ENCODE measurements at places on chromosomes 7 and 10.

DNA sequence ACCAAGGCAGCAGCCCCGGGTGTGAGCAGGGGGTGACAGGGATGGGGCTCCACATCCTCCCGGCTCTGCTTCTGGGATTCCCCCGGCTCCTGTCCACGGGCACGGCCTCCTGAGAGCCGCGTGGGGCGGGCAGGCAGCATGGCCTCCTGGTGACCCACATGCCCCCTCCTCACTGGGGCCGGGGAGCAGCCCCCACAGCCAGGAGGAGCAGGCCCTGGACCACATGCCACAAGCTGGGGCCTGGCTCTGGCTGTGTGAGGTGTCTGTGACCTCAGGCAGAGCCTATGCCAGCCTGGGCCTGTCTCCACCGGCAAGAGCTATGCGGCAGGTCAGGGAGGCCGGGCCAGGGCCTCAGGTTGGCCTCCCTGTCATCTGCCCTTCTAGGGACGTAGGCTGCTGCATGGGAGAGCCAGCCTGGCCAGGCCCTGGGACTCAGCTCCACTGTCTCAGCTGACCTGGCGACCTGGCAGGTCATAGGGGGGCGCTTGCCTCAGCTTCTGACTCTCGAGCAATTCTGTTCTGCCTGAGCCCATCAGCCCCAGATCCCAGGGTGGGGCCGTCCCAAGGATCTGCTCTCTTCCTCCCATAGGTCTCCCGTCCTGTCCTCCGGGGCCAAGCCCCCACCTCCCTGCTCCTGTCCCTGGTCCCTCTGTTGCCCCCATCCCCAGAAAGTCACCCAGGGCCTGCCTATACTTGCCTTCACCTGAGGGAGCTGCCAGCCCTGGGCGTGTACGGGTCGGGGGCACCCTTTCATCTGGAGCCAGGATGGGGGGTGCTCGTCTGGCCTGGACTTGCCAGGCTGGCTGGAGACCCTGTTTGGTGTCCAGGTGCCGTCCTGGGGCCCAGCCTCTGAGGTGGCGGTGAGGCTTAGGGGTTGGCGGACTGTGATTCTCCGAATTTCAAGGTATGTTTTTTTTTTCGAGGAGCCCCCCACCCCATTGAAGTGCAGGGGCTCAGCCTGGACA, 3.9 kb upstream of the TMEM184A start:
- DNase-seq, result no peak

- no peak for DNase-seq
Observed at GRCh38 chr7:143359771-143360353, 2.7 kb downstream of the FAM131B start.

DNA sequence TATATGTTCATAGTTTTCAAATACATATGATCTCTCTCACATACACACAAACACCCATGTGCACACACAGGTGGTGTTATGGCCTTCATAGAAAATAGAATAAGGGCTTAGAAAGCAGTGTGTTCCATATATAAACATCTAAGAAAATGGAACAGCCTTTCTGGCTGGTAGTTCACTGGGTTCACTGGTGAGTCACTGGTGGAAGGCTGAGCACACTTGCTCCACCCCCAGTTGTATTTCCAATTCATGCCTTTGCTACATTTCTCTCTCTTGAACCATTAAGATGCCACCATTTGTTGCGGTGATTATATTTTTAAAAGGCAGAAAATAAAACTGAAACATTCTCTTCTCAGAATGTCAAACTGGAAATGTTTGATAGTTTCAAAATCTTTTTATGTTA, 252.1 kb downstream of the GLI3 start:
- DNase-seq, result no peak

DNA sequence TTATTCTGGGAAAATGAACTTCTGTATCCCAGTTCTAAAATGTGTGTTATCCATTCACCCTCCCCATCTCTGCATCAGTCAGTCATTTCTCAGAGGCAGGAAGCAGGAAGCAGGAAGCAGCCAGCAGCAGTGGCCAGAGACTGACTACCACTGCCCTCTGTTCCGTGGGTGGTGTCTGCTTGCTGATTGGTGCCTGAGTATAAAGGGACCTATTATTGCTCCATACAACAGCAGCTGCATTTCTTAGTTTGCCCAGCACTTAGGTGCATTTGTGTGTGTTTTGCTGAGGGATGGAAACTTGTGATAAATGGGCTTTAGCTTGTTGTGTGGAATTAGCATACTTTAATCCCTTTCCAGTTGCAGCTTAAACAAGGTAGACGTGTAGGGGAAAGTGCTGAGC, 582.2 kb downstream of the SORCS1 start:
- no peak for DNase-seq

- no peak for DNase-seq
Observed at GRCh38 chr7:122430710-122431109, 126.2 kb upstream of the FEZF1 start.

GRCh38 chr7:22607180-22607579, 107.2 kb upstream of the STEAP1B start:
- no peak for DNase-seq

- DNase-seq, result no peak
Observed at GRCh38 chr10:130934293-130935127, 377.0 kb downstream of the TCERG1L start.

DNA sequence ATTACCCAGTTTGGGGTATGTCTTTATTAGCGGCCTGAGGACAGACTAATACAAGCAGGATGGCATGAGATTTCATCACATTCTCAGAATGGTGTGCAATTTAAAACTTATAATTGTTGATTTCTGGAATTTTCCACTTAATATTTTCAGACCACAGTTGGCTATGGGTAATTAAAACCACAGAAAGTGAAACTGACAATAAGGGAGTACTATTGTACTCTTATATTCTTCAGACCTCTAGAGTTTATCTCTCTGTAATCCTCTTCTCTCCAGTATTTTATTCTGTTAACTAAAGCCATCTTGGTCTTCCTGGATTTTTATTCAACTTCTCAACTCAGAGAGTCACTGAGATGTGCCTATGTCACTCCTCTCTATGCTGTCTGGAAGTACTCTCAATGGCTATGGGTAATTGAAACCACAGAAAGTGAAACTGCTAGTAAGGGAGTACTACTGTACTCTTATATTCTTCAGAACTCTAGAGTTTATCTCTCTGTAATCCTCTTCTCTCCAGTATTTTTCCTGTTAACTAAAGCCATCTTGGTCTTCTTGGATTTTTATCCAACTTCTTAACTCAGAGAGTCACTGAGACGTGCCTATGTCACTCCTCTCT, 118.3 kb downstream of the PPP1R17 start:
- DNase-seq, result no peak

- no peak for DNase-seq
Observed at GRCh38 chr10:77526868-77527617, 110.6 kb downstream of the KCNMA1 start.

DNA sequence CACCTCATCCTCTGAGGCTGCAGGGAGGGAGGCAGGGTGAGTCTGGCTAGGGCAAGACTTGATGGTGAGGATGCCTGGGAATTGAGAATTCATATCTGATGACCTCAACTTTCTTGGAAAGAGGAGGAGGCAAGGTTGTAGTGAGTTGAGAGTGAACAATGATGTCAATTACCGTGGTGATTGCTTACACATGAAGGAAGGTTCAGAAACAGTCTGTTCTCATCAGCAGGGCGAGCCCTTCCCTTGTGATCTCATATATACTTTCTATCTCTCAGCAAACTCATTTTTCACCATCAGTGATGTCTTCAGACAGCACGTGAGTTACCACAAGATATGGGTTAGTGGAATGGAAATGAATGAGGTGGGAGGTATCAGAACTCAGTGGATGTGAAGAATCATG, 20.1 kb upstream of the COL13A1 start:
- no peak for DNase-seq

DNA sequence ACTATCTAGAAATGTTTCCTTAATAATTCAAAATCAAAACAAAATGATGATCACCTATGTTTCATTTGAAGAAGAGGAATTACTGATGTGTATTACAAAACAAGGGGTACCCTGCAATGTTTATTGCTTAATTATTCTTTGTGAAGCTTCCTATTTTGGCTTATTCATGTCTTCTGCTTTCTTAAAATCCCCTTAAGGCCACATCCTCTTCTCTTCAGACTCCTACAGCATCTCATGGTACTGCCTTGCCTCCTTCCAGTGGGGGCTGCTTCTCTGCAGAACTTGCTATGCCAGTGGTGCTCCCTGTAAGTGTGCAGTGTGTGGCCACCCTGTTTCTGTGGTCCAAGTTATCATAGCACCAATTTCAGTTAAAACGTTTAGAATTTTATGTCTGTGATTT, 35.0 kb downstream of the CCDC146 start:
- DNase-seq, result no peak

- DNase-seq, result no peak
Observed at GRCh38 chr10:117374506-117375359, 507 bp downstream of the PDZD8 start.

GRCh38 chr10:80529604-80530003, 8.1 kb upstream of the SH2D4B start:
- peak; percentile 15 for DNase-seq

DNA sequence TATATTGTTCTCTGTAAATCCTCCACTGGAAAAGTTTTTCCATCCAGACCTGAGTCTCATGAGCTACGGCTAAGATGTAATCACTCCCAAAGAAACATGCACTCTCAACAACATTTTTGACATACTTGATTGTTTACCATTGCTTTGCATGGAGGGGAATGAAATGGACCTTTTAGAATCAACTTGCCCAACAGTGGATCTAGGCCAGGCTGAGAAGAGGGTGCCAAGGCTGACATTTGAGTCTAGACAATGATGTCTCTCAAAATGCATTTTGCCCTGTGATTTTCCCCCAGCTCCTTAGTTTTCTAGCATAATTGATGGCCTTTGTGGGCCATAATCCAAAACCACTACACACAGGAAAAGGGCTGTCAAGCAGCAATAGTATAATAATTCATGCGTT, 297.9 kb upstream of the KLF6 start:
- no peak for DNase-seq

DNA sequence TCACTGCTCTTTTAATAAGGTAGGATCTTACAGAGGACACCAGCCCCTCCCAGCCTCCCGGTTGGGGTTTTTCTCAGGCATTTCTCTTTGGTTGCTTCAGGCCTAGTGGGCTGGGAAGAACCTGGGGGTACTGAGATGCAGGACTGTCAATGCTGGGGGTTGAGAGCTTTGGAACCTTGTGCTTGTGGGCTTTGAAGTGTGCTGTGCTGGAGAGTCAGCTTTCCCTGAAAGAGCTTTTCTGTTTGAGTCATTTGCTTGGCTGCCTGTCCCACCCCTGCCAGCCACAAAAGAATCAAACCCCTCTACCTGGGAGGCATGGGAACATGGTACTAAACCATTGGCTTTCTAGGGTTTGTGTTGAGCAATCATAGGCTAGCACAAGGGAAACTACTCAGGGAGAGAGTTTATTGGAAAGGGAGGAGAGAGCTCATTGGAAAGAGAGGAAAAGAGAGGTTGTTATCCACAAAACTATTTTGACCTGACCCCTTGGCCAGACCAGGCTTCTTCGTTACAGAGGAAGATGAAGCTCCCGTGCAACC, 1.4 kb downstream of the SCD start:
- DNase-seq, result no peak

GRCh38 chr10:108673741-108674140, 1249.6 kb downstream of the XPNPEP1 start:
- DNase-seq, result no peak

DNA sequence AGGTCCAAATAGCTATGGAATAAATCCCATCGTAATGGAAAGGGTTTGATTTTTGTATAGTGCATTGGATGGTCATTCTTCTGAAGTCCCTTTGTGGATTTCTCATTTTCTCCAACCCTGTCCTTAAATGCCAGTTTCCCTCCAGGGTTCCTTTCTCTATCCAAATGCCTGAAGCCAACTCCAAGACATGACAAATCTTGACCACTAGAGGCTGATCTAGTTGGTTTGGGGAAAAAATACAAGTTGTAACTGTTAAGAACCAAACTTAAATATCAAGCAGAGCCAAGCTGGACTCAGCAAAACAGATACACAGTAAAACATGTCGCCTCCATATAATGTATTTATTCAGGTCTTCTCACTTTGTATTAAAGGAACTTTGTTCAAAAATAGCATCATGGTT, 28.7 kb downstream of the FRMD4A start:
- DNase-seq, result no peak

DNA sequence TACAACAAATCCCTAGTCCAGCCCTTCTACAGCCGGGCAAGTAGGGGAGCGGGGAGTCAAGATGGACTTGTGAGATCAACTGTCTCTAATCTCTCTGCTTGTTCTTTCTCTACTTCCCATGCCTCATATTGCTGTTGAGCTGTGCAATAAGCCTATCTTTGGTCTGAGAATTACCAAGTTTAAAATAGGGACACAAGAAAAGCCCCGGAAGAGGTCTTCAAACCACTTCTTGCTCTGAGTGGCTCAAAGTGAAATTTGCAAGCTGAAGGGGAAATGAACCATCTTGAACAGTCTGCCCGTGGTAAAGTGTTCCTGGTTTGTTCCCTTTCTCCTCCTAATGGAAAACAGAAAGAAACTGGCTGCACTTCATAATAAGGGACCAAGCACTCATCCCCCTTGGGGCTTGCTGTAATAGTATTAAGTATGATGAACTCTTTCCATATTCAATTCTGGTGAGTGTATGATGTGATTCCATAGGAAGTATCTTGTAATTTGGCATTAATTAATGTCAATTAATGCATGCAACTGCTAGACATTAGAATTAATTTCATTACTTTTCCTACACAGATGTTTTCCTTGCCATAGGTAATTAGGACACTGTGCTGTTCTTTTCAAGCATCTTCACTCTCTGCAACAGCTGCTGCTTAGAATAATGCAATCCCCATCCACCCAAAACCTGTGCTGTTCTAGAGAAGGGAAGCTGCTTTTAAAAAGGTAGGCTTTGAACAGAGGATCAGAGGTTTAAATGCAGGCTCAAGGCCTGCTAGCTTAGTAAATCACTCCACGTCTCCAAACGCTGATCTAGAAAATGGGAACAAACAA, 449.6 kb downstream of the SORCS1 start:
- DNase-seq, result no peak

- no peak for DNase-seq
Observed at GRCh38 chr10:14674376-14675050, 100.2 kb downstream of the FAM107B start.

DNA sequence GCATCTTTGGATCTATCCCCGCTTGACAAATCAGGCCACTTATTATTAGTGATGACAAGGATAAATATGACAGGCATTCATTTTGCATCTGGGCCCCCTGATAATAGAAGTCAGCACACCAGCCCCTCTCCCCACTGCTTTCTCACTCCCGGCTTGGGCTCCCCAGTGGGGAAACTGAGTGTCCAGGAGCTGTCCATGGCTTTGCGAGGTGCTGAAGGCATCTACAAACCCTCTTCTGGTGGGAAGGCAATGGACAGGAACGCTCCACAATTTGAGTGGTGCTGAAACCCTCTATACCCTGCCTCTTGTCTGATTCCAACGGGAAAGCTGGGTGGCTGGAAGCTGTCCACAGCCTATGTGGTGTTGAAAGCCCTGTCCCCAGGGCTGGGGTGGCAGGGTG, 61.7 kb upstream of the PCBD1 start:
- no peak for DNase-seq

GRCh38 chr10:129163531-129163930, 303.5 kb upstream of the MGMT start:
- no peak for DNase-seq

DNA sequence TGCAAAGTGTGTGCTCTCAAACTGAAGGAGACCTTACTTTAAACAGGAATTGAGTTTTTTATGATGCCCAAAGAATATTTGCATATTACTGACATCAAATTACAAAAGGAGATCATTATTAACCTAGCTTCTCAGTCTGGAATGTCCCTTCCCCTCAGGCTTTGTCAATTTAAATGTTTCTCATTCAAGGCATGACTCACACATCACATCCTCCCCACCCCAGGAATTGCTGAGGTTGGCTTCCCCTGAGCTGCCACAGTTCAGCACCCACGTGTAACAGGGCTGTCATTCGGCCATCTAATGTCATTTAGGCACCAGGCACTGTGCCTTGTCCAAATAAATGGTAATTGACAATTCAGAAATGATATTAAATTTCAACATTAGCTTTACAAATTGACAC, 305.9 kb upstream of the MGMT start:
- DNase-seq, result no peak

Measured in stimulated activated CD8-positive, alpha-beta memory T cell treated with anti-CD3 and anti-CD28 coated beads, Interleukin-4, amount 100 ng/mL, for 1 hour (primary cell).